Kidney (tissue), 22 donors: ENCODE measurements at places on chromosomes 7 and 10. TPM values are rescaled to one million over a fixed set of nuclear protein-coding genes. Genes with fewer than 3 reads are reported as not detected.
A peak's percentile ranks its signal among the peaks of the same experiment; 100 is the strongest.

DNA sequence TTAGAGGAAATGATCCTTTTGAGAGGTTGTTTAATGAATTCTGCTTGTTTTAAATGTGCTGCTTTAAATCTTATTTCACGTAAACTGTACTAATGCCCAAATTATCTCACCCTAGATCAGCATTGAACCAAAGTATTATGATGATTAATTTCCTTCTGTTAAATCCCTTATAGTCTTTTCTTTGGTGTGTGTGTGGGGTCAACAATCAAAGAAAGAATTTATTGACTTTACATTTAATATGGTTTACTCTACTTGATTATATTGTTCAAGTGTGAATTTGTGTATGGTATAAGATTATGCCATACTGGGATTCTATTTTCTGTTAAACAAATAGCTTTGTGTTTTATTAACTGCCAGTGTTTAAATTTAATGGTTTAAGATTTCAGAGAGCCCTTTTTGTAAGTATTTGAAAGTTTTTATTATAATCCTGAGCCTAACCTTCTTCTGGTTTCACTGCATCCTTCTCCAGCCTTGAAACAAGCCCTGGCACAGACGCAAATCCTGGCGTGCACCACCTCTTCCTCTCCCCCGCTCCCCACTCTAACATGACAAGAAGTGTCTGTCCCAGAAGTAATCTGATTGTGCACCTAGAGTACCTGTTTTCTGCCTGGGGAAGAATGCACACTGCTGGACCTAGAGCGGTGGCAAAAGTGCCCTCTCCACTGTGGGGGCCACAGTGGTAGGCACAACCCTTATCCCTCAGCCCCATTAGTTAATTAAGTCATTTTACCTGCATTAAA is 70.6 kb downstream of the KAT6B start:
- no peaks in the 10 kb centered on the region for H3K27me3 ChIP-seq
- no peaks in the 10 kb centered on the region for H3K4me1 ChIP-seq
- DNase-seq = no peak
- H3K4me3 ChIP-seq = no peak overlapping the region
- H3K36me3 ChIP-seq = no peaks in the 10 kb centered on the region
- H3K27ac ChIP-seq = no peak overlapping the region

GRCh38 chr7:88759230-88760135 is at the start of gene ZNF804B:
TSS of gene ZNF804B (plus strand) at chr7:88759700. CDS start at chr7:88759977, 277 bp downstream.
- no peaks in the 10 kb centered on the region for H3K36me3 ChIP-seq
- H3K27me3 ChIP-seq = peaks cover 19% of the 10 kb centered on the region
- no peak within 1 kb of the TSS for H3K27ac ChIP-seq
- DNase-seq = peak; percentile 67
- peaks cover 6% of the 10 kb centered on the region for H3K4me1 ChIP-seq

DNA sequence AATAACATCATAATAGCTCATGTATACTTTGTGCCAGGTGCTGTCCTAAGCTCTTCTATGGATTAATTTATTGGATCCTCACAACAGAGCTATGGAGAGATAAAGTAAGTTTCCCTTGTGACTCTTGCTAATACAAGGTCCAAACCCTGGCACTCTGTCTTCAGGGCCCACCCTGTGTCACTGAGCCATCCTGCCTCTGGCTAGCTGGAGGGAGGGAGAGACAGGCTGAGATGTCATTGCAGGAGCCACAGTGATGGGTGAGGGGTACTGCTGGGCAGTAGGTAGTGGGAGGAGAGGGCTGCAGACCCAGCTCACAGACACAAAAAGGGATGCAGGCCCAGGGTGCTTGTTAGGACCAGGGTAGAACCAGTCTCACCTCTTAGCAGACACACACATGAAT is 16.9 kb downstream of the GCK start:
- no peaks in the 10 kb centered on the region for H3K27me3 ChIP-seq
- no peak overlapping the region for H3K27ac ChIP-seq
- H3K36me3 ChIP-seq = no peaks in the 10 kb centered on the region
- H3K4me1 ChIP-seq = no peaks in the 10 kb centered on the region
- H3K4me3 ChIP-seq = no peak overlapping the region
- no peak for DNase-seq

DNA sequence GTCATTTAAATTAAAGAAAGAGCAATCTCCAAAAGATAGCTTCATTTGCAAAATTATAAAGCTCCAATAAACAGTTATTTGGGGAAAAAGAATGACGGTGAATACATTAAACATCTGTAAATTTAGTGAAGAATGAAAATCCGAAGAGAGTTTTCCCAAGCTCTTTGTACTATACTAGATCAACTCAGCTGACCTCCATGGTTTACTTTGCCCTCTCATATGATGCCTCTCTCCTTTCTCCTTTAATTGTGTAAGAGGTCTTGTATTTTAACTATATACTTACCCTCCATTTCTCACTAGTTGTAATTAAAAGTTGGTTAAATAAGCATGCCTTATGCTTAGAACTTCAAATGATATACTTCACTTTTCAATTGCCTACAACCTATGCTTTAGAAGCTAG is 125.8 kb downstream of the CACNA2D1 start:
- no peaks in the 10 kb centered on the region for H3K4me1 ChIP-seq
- no peak overlapping the region for H3K27ac ChIP-seq
- H3K4me3 ChIP-seq = no peak overlapping the region
- DNase-seq = no peak

GRCh38 chr7:21071561-21072501 is 285.1 kb upstream of the SP8 start:
- DNase-seq = no peak
- H3K4me3 ChIP-seq = no peak overlapping the region
- H3K27me3 ChIP-seq = no peaks in the 10 kb centered on the region
- no peaks in the 10 kb centered on the region for H3K36me3 ChIP-seq
- no peaks in the 10 kb centered on the region for H3K4me1 ChIP-seq

GRCh38 chr7:69864822-69865221 is 266.5 kb downstream of the AUTS2 start:
- H3K4me3 ChIP-seq = no peak overlapping the region
- H3K27me3 ChIP-seq = no peaks in the 10 kb centered on the region
- no peak for DNase-seq
- H3K36me3 ChIP-seq = no peaks in the 10 kb centered on the region

DNA sequence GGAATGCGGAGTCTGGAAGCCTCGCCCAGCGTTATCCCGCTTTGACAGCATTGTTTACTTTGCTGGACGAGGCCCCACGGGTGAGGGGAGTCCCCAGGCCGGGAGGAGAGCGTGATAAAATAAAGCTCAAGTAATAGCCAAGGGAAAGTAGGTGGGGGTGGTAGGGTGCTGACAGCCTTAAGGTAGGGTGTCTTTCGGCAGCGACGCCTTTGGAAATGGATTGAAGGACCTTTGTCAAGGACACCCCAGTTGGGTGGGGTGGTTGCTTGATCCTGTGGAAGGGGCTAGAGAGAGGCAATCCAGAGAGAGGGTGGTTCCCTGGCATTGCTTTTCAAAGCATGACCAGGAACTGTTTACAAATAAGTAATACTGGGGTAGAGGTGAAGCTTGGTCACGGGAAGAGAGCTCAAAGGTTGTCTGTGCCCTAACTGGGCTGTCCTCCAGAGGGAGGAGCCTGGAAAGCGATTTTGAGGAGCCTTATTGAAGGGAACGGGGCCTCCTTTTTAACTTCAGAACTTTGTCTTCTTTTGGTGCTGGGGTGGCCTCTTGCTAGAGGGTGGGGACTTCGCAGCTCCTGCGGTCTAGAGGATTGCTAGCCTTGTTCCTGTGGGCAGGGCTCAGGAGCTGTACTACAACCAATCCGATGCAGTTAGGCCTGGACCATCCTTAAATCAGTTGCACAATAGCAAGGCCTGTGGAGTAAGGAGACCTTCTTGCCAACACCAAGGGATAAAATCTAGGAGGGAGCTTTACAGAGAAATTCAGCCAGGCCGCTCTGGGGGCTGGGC is 1.3 kb downstream of the EIF4EBP2 start:
- H3K27me3 ChIP-seq = no peaks in the 10 kb centered on the region
- H3K4me1 ChIP-seq = peaks cover 12% of the 10 kb centered on the region
- H3K36me3 ChIP-seq = no peaks in the 10 kb centered on the region
- peak overlapping the region; percentile 98 for H3K27ac ChIP-seq
- H3K4me3 ChIP-seq = peak overlapping the region; percentile 97

- peak overlapping the region; percentile 8 for H3K27ac ChIP-seq
- no peak overlapping the region for H3K4me3 ChIP-seq
- no peaks in the 10 kb centered on the region for H3K36me3 ChIP-seq
- H3K4me1 ChIP-seq = peaks cover 30% of the 10 kb centered on the region
- H3K27me3 ChIP-seq = no peaks in the 10 kb centered on the region
These were observed 655.6 kb downstream of the LRMDA start for GRCh38 chr10:76086761-76087639.

- DNase-seq = peak; percentile 15
- H3K4me1 ChIP-seq = no peaks in the 10 kb centered on the region
- no peaks in the 10 kb centered on the region for H3K27me3 ChIP-seq
- H3K36me3 ChIP-seq = no peaks in the 10 kb centered on the region
These were observed 116.3 kb upstream of the RET start for GRCh38 chr10:42960491-42960990.

GRCh38 chr7:144903201-144903600 is 67.3 kb upstream of the TPK1 start:
- no peaks in the 10 kb centered on the region for H3K27me3 ChIP-seq
- no peak for DNase-seq
- H3K36me3 ChIP-seq = no peaks in the 10 kb centered on the region
- no peak overlapping the region for H3K27ac ChIP-seq
- no peaks in the 10 kb centered on the region for H3K4me1 ChIP-seq

GRCh38 chr10:92381543-92381954 is 90.6 kb downstream of the MARCHF5 start:
- no peaks in the 10 kb centered on the region for H3K4me1 ChIP-seq
- DNase-seq = no peak
- H3K27ac ChIP-seq = no peak overlapping the region
- no peak overlapping the region for H3K4me3 ChIP-seq
- H3K36me3 ChIP-seq = no peaks in the 10 kb centered on the region

DNA sequence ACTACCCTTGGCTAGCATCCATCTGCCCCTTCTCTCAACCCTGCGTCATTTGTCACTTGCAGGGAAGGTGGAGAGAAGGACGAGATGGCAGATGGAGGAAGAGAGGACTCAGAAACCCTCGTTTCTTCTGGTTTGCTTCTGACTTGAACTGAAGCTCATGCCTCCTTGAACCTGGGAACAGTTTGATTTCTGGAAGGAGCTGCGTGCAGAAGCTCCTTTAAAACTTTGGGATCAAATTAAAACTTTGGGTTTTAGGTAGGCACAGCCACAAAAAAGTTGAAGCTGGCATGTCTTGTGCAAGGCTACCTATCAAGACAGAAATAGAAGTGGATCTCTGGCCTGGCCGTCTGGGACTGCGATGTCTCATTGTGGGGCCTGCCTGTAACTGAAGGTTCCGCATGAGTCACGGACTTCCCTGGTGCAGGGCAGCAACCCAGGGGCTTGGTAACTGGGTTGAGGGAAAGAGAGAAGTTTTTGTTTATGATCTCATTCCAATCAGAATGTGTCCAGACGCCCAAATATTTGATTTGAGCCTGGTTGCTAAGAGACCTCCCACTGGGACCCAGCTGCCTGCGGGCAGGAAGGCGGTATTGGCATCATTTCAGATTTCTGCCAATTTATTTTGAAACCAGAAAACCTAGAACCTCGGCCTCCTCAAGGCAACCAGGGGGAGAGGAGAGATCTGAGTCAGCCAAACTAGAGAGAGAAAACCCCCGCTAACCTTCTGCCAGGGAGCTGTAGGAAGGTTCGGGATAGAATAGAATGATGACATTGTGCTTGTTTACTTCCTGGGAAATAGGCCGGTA is 15.8 kb upstream of the CAMK1D start:
- no peak overlapping the region for H3K27ac ChIP-seq
- no peaks in the 10 kb centered on the region for H3K36me3 ChIP-seq
- no peaks in the 10 kb centered on the region for H3K4me1 ChIP-seq

- no peak for DNase-seq
- H3K4me3 ChIP-seq = peak overlapping the region; percentile 79
- H3K36me3 ChIP-seq = peaks cover 12% of the 10 kb centered on the region
- peak overlapping the region; percentile 100 for H3K27ac ChIP-seq
These were observed 1.2 kb downstream of the BAG3 start for GRCh38 chr10:119652361-119652730.

DNA sequence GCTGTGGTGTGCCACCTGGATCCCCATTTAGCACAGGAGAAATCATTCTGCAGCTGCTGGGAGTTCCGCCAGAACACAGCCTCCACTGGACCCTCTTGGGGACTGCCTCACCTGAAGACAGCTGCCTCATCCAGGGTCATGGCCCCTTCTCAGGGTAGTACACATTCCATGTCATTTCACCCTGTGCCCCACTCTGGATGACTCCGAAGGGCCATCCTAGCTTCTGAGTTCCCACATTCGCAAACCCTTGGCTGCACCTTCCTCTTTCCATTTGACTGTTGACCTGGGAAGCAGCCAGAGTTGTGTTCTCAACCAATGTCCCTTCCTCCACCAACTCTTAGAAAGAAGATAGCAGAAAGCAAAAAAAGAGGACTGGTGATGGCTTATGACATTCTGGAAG is 125.6 kb upstream of the TBX20 start:
- H3K36me3 ChIP-seq = no peaks in the 10 kb centered on the region
- H3K27ac ChIP-seq = no peak overlapping the region
- H3K27me3 ChIP-seq = no peaks in the 10 kb centered on the region
- H3K4me3 ChIP-seq = no peak overlapping the region
- H3K4me1 ChIP-seq = no peaks in the 10 kb centered on the region

DNA sequence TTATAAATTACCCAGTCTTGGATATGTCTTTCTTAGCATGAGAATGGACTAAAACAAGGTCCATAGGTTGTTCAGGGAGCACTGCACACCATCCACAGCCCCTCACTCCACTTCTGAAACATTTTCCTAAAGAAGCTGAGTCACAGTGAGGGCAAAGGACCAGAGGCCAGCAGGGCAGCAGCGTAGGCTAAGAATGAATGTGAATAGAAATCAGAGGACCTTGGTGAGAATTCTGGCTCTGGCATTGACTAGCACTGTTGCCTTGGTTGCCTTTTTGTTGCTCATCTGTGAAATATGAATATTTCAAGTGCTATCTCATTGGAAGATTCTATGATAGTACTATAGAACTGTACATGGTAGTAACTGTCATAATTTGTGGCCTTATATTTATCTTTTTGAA is 41.7 kb upstream of the TOMM7 start:
- DNase-seq = no peak
- no peaks in the 10 kb centered on the region for H3K27me3 ChIP-seq
- no peaks in the 10 kb centered on the region for H3K36me3 ChIP-seq
- no peak overlapping the region for H3K27ac ChIP-seq
- no peak overlapping the region for H3K4me3 ChIP-seq
- H3K4me1 ChIP-seq = peaks cover 4% of the 10 kb centered on the region

The SUN3 gene
- 0.54 TPM for total RNA-seq

The MARVELD1 gene
- total RNA-seq = 43.2 TPM

The CPA2 gene
- not detected for total RNA-seq

The PLEKHA1 gene
- 168 TPM for total RNA-seq

The ADIRF gene
- total RNA-seq = 357 TPM

The ZNF273 gene
- total RNA-seq = 5.4 TPM

The CALML5 gene
- not detected for total RNA-seq

The DYNC1I1 gene
- total RNA-seq = 2.6 TPM

The DOCK4 gene
- 38.9 TPM for total RNA-seq

The SCRN1 gene
- total RNA-seq = 85.6 TPM

The C10orf62 gene
- total RNA-seq = 1.6 TPM
